ENCODE measurements at places on chromosomes 5 and 9.

DNA sequence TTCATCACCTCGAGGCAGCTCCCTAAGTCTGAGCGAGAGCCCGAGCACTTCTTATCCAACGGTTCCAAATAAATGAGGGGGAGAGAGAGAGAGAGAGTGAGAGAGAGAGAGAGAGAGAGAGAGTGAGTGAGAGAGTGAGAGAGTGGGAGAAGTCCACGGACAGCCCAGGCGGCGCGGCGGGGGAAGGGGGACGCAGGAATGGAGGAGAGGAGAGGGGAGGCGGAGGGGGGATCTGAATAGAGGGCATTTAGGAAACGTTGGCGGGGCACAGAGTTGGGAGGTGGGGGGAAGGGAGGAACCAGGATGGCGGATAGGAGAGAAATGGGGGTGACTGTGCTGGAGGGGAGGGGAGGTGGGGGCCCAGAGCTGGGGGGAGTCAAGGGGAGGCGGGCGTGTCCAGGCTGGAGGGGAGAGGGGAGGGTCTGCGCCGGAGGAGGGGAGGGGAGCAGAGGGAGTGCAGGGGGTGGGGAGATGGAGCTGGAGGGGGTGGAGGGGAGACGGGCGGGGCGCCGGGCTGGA, 398 bp upstream of the BASP1 start:
- peak; percentile 53 for DNase-seq

- DNase-seq, result peak; percentile 27
Measured at GRCh38 chr5:43332401-43332800, 19.2 kb upstream of the HMGCS1 start.

- no peak for DNase-seq
Measured at GRCh38 chr9:133661846-133662540, 25.8 kb downstream of the DBH start.

DNA sequence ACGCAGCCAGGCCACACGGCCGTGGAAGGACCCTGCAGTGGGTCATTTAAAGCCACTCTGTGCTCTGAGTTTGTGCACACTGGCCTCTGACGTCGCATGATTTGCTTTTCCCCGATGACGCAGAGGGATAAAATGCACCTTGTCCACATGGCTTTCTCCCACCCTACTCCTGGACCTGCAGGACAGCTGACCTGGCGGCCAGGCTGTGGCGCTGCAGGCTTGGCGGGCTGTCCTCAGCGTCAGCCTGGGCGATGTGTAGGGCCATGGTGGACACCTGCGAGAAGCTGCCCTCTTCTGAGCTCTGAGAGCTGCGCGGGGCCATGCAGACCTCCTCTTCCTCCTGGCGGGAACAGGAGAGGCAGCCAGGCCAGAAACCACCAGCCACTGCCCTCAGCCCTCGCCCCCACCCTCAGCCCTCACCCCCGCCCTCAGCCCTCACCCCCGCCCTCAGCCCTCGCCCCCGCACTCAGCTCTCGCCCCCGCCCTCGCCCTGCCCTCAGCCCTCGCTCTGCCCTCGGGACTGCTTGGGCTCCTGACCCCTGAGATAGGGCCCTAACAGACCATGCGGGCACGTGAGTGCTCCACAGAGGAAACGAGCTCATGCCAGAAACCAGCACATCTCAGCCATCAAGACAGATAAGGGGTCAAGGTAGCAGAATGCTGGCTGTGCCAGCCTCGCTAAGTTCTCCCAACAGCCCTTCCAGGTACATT, 20.0 kb upstream of the SCGB3A1 start:
- DNase-seq, result no peak

DNA sequence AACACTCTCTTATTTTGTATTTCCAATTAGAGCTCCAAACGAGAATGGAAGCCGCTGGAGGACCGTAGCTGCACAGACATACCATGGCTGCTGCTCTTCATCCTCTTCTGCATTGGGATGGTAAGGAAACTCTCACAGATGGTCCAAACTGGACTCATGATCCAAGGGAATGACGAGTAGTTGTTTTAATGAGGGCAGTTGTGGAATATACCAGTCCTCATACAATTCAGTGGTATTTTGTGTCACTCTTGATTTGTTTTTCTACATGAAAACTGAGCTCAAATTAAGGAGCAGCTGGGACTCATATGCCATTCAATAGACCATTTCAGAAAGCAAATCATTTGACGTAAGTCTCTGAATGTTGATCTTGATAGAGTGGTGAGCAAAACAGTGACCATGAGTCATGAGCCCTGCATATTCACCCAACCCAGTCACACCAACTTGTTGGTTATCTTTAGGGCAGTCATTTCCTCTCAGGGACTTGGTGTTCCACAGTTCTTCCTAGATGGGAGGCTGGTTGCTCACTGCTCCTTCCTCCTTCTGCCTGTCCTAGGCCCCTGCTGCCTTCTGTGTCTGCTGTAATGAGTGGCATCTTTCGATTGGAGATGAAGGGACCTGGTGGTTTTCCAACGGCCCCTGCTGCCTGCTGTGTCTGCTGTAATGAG, 54.9 kb downstream of the SLC44A1 start:
- peak; percentile 95 for DNase-seq

DNA sequence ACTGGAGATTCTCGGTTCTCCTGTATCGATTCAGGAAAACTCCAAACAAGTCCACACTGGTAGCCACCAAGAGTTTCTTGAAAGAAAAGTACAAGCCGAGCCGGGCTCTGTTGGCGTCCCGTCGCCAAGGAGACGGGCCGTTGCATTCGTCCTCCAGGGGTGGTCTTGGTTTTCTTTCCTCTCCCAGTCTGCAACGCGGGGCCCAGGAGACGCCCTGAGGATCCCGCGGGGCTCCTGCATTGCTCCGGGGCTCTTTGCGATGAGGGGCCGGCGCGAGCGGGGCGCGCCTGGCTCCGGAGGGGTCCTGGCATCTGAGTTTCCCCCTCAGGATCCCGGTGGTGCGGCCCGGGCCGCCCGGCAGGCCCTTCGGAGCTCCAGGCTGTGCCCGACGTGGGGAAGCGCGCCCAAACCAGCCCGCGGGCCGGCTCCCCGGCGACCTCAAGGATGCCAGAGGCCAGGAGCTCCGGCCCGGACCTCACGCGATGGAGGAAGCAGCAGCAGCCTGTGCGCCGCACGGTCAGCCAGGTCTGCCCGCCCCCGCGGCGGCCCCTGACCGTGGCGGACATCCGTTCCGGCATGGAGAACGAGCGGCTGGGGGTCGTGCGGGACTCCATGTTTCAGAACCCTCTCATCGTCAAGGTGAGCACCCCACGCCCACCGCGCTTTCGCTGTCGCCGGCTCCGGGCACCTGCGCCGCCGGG, at the start of gene CFAP77:
CFAP77 (plus strand) TSS at position 384 of the 701 bp plus-strand sequence; CDS start at position 445, 61 bp downstream.
- peak; percentile 36 for DNase-seq

GRCh38 chr9:107175816-107176435, 107.2 kb upstream of the RAD23B start:
- DNase-seq, result no peak

GRCh38 chr9:134191455-134192209, 27.3 kb upstream of the RNU6ATAC start:
- no peak for DNase-seq

- no peak for DNase-seq
Measured at GRCh38 chr9:21047281-21047691, 15.8 kb upstream of the HACD4 start.

GRCh38 chr9:136861874-136862457, 4.1 kb downstream of the EDF1 start:
- no peak for DNase-seq

DNA sequence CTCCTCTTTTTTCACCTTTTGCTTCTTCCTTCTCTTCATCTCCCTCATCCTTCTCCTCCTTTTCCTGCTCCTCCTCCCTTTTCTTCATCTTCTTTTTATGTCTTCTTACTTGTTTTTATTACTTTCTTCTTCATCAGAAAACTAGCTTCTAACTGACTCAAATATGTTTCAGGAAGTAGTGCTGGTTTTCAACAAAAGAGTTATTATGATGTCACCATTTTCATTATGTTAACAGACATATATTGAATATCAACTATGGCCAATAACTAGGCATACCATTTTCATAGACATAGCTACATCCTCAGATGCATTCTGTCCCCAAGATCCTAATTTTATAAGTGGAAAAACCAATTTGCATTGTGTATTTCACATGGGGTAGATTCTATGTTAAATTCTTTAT, 252.9 kb upstream of the PAPPA start:
- no peak for DNase-seq

DNA sequence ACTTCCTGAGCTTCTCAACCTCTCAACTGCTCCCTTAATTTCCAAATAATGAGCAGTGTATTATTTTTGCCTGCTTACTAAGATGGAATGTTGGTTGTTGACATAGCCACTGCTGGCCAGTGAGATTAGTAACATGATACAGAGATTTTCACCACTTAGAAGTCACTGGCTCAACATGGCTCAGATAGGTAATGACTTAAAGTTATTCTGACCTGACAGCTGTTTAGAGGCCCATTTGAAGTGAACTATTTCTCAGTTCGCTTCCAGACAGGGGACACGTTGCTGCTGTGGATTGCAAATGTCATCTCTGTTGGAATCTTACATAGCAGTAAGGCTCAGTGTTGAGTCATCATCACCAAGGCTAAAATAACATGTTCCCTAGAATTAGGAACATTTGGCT, 490.2 kb downstream of the TLE4 start:
- DNase-seq, result peak; percentile 98

DNA sequence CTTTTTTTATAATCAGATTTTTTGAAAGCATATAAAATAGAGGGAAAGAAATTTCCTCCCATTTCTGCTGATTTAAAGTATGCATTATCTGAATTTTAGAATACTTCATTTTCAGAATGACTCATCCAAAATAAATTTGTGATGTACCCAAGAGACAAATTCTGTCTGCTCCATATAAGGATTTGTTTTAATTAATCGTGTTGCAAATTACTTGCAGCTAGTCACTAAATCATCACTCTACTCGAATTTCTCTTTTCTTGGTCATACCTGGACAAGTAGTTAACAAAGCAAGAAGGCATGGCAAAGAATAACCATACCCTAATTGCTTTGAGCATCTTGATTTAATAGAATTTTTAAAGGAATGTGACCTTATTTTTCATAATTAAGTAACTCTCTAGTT, 284.1 kb upstream of the GRAMD2B start:
- DNase-seq, result peak; percentile 47

DNA sequence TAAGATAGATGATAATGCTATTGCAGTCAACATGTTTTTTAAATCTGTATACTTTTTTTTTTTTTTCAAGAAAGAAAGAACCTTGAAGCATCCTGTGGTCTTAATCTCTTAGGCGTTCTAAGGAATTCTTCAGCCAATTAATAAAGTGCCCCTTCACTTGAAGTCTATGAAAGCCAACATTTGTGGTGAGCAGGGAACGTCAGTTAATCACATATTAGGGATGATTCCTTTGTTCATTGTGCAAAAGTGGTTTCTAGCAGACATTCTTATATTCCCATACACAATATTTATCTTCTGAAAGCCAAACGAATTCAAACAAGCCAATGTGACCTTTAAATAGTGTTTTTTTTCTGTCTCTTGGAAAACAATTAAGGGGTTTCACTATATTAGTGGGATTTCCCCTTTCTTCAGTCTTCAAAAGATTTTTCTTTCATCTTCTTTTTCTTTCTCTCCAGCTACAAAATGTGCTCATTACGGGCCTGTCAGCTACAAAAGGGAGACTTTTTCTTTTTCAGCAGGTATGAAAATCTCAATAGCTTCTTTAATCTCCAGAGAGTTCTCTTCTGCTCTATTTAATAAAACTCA, 40.1 kb downstream of the TMEM167A start:
- no peak for DNase-seq

- DNase-seq, result no peak
Measured at GRCh38 chr5:4572311-4573100, 567.6 kb upstream of the ADAMTS16 start.

GRCh38 chr5:74976651-74977050, 75.7 kb downstream of the GCNT4 start:
- DNase-seq, result no peak

- peak; percentile 12 for DNase-seq
Measured at GRCh38 chr9:69582544-69583297, 89.5 kb downstream of the APBA1 start.

DNA sequence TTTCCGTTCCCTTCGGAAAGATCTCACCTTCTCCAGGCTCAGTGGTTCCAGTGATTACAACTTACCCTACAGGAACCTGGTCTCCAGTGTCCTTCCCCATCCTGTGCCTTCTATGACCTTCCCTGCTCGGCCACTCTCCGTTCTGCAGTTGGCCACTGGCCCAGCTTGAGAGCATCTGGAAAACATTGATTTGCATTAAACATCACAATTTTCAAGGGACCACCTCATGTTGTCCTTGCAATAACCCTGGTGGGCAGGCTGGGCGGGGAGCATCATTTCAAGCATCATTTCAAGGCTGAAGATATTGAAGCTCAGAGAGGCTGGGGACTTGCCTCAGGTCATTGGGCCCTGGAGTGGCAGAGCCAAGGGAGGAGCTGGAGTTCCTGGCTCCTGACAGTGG, 177.4 kb downstream of the SEC61B start:
- no peak for DNase-seq

- no peak for DNase-seq
Measured at GRCh38 chr9:78030296-78030552, 1.4 kb downstream of the GNAQ start.

DNA sequence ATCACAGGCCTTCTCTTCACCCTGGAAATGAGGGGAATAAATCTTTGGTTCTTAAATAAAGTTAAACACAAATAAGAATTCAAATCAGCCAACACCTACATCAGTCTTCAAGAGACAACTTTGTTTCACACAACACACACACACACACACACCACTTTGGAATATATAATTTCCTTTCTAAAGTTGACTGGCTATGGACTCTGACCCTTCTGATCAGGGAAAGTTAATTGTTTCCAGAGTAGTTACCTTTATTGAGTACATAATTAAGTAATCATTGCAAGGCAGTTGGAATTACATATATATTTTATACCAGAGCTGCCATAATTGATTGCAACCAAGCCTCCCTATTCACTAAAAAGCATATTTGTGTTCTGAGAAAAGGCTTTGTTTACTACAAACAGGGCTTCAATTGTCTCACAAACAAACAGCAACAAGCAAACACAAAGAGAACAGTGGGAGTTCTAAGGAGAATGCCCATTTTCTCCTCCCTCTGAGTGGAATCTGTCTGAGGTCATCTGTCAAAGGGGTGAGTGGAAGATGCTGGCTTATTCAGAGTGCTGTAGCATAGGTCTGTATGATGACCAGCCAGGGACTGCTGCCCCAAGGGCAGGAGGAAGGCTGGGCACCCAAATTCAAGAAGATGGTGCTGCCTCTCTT, 136.6 kb downstream of the SEMA6A start:
- no peak for DNase-seq

GRCh38 chr5:98468188-98468869, 305.1 kb upstream of the RGMB start:
- DNase-seq, result peak; percentile 96

GRCh38 chr5:31894141-31894540, 255.2 kb downstream of the PDZD2 start:
- no peak for DNase-seq

DNA sequence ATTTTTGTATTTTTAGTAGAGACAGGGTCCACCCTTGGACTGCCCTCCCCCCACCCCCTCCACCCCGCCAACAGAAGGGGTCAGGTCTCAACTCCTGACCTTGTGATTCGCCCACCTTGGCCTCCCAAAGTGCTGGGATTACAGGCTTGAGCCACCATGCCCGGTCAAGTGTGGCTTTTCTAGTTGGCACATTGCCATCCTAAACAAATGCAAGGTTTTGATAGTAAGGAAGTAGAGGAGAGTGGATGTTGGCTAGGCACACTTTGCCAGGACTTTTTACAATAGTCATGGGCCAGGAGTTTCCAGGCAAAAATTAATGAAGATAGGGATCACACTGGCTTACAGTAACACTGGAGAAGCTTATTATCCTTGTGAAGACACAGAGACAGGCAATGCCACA, 62.4 kb downstream of the GALNT12 start:
- no peak for DNase-seq

Data from HCEC 1CT (cell line).